ENCODE measurements at places on chromosomes 12 and 14. TPM values are rescaled to one million over a fixed set of nuclear protein-coding genes. Genes with fewer than 3 reads are reported as not detected.

DNA sequence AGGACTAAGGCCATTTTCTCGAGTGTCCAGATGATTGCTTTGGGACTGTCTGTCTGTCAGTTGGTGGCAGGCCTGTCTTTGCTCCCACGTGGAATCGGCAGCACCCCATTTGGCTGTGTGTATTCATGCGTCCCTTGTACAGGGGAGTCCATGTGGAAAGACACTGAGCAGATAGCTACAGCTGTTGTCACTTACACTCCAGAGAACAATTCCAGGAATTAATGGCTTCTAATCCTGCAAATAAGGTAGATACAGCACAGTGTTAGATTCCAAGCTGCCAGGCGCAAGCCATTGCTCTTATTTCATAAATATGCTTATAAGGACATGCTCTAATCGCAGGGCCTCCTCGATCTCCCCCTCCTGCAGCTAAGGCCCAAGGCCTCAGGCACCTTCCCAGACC lies 208.8 kb downstream of the VRK1 start:
- no peak for DNase-seq

GRCh38 chr14:69226736-69227135 lies 33.2 kb upstream of the GALNT16 start:
- no peak for DNase-seq

DNA sequence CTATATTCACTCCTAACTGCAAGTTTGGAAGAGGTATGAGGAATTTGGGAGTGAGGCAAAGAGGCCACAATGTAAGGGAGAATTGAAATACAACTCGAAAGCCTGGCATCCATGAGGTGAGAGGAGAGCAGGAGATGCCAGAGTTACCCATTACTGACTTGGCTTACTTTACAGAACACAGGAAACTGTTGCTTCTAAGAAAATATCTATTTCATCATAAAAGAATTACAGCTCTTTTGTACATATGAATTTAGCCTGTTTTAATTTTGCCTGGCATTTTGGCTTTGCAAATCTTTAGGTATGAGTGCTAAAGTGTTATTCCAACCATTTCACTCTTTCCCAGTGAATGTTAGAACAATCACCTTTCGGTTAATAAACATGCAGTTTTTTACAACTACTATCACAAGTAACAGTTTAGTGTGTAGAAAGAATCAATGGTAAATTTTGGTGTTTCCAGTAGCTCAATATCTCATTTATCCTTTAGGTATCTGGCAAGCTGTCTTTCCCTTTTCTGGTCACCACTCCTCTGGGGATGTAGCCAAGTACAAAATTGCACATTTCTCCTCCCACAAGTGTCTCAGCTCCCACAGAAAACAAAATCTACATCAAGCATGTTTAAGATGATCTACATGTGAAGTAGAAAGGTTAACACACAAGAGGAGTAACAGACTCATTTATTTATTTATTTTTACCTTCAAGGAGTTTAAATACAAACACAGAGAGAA lies 196.6 kb upstream of the DCN start:
- no peak for DNase-seq

- DNase-seq = no peak
Observed at GRCh38 chr14:77270361-77271112, 469 bp downstream of the NGB start.

DNA sequence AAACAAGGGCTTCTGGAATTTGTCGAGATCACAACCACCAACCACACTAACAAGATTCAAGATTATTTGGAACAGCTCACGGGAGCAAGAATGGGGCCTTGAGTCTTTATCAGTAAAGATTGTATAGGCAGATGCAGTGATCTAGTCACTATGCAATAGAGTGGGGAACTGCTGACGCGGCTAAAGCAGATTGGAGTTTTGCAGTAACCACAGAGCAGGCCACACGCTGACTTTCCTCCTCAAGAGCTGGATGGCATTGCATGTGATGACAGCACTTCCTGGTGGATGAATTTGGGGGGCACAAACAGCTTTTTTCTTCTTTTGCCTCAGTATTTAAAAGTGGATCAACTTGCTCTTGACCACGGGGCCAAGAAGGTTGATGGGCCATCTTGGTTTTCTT lies 46.0 kb downstream of the KCNK13 start:
- no peak for DNase-seq

DNA sequence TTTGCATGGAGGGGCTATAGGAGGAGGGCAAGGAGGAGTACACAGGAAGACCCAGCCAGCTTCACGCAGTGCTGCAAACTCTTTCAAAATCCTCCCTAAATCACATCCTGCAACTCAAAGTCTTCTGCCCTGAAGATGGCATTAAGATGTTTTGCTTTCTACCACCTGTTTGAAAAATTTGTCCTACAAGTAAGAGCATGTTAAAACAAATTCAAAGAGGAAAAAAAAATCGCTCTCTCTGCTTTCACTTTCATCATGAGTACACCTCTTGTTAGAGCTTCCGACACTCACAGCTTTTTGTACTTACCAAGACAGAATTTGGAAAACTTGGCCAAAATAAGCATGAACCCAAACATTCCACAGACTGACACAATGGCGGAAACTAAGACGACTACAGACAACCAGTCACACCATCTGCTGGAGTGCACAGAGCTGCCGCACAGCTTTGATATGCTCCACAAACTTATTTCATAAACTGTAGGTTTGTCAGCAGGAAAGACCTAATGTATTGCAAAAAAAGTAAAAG lies 21.3 kb downstream of the GCH1 start:
- peak; percentile 34 for DNase-seq

CAPZA3 gene
- not detected for total RNA-seq

ARPC3 gene
- 293 TPM for total RNA-seq

BRF1 gene
- total RNA-seq = 31.7 TPM

MFAP5 gene
- not detected for total RNA-seq

TSPAN19 gene
- total RNA-seq = not detected

CIROP gene
- not detected for total RNA-seq

ZNF385A gene
- total RNA-seq = 0.77 TPM
